ENCODE measurements at places on chromosomes 6 and 20.
A peak's percentile ranks its signal among the peaks of the same experiment; 100 is the strongest.

- peak; percentile 21 for DNase-seq
These were observed 437.1 kb downstream of the GRIK2 start for GRCh38 chr6:101830501-101831031.

DNA sequence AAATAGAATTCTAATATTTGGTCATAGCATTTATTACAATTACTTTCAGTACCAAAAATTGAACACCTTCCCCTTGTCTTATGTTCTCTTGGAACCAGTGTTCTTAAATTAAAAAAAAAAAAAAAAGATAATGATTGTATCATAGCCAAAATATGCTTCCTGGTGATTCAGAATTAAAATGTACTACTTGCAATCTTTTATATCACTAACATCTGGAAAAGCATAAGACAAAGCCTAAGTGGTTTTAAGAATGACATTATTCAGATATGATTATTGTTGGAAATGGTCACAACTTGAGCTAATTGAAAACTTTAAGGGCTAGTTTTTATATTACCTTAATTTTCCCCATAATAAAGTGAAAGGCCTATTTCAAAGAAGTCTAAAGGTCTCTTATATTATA, 493.3 kb upstream of the MARCKS start:
- no peak for DNase-seq

- peak; percentile 75 for DNase-seq
These were observed 103.7 kb downstream of the TOX2 start for GRCh38 chr20:44018259-44018941.

- no peak for DNase-seq
These were observed 10.4 kb downstream of the LAMA5 start for GRCh38 chr20:62356589-62357186.

GRCh38 chr20:53579581-53580375, 13.9 kb downstream of the ZNF217 start:
- peak; percentile 86 for DNase-seq

DNA sequence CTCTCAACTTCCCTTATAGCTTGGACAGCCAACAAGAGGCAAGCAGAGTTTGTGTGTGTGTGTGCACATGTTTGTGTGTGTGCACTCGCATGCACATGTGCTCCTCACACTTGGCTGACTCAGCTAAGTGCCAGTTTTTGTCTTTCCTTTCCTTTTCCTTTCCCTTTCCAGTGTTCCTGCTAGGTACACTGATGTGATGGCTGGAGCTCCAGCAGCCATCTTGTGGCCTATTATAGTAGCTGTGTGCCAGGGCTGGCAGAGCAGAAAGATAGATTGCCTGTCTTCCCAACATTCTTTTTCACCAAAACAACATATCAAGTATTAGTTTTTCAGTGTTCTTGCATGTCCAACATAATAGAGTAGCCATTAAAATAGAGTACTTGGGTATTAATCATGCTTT, 79.5 kb downstream of the AK9 start:
- no peak for DNase-seq

- DNase-seq = no peak
These were observed 5.4 kb upstream of the GJA10 start for GRCh38 chr6:89888871-89889270.

- no peak for DNase-seq
These were observed 186.9 kb downstream of the ERMARD start for GRCh38 chr6:169938262-169938701.

DNA sequence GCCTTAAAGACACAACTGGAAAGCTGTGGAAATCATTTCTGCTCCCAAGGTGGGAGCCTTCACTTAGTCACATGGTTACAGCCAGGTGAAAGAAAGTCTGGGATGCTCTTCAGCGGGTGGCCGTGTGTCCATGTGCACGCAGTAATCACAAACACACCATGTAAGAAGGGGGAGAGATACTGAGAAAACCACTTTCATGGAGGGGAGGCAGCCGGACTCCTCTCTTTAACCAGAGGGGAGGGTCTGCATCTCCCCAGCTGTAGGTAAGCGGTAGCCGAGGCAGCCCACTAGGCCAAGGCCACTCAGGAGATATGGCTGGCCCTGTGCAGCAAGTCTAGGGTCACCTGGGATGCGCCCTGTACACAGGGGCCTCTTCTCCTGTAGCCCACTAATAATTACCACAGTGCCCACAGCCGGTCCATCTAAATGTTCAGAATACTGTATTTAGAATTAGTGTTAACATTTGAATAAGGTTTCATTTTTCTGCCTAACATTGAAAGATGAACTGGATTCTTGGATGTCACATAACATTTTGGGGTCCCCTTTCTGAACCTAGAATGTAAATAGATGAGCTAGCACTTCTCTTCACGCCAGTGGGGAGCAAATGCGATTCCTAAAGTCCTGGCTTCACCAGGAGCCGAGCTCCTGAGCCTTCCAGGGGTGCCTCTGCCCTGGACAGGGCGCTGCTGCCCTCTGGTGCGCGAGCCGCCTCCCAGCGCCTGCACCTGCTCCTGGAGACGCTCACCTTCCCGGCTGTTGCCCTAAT, 15.9 kb downstream of the GPR31 start:
- DNase-seq = peak; percentile 35

DNA sequence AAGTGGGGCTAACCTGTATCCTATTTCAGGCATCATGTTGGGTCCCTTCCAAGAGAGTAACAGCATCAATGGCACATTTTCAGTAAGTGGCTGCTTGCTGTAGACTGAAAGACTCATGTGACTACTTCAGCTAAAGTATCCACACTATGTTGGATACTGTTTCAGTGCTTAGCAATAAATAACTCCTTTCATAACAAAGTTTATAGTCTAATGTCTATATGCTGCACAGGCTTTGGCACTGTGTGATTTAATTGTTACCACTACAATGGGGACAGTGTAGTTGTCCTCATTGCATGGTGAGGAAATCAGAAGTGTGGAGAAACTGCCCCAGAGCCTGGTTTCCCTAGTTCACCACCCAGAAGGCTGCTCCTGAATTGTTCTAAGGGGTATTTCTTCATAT, 318.0 kb upstream of the PTCHD4 start:
- DNase-seq = peak; percentile 6

DNA sequence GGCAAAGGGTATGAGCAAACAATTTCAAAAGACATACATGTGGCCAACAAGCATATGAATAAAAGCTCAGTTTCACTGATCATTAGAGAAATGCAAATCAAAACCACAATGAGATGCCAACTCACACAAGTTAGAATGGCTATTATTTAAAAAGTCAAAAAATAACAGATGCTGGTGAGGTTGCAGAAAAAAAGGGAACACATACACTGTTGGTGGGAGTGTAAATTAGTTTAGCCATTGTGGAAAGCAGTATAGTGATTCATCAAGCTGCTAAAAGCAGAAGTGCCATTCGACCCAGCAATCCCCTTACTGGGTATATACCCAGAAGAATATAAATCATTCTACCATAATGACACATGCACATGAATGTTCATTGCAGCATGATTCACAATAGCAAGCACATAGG, 6.7 kb upstream of the KHDC1L start:
- no peak for DNase-seq

DNA sequence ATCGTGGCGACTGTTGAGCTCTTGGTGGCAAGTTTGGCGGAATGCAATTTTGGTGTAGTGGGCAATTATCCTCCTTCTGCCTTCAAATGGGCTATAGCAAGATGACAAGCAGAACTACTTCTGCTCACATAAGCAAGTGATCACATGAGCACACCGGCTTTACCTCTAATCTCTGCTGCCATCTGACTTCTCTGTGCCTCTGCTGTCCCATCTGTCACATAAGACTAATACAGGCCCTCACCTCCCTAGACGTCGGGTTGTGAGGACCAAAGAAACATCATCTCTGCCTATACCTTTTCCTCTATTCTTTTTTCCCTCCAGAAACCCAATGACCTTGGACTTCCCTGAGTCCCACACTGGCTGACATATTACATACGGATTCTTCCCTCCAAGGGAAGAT, 13.3 kb upstream of the WTAP start:
- no peak for DNase-seq

DNA sequence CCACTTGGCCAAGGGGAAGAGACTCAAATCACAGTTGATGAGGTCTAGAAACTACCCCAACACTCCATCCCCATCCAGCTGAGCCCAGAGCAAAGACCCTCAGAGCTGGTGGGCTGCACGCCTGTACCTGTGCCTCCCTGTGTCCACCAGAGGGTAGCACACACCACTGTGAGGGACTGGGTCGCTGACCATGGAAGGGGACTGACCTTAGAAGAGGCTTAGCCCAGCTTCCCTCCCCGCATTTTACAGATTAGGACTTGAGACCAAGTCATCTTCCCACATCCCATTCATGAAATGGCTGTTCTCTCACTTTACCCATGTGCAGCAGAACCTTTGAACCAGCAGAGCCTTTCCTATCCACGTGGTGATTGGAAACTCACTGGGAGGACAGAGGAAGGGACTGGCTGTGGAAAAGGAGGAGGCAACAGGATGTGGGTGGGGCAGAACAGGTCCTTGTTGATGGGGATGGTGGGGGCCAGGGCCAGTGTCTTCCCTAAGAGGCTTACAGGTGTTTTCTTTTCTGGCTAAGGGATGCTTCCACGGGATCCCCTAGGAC, 44.3 kb downstream of the CPXM1 start:
- peak; percentile 78 for DNase-seq

GRCh38 chr6:71468841-71469700, 180.5 kb downstream of the OGFRL1 start:
- DNase-seq = peak; percentile 88

DNA sequence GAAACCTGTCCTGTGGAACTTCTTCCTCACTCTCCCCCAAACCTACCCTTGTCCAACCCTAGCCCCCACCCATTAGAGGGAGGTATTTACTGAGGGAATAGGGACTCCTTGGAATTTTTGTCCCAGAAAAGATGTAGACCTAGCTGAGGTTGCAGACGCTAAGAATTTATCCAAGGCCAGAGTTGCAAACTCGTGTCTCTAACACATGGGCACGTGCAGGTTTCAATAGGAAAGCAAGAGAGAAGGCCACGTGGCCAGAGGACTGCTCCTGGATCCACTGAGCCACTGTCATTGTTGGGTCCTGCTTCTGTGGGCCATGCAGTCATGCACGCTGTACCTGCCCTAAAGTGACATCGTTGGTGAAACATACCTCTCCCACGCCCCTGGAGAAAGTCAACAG, 243.4 kb upstream of the KCNG1 start:
- no peak for DNase-seq

- no peak for DNase-seq
These were observed 141.9 kb downstream of the GMPR start for GRCh38 chr6:16380220-16380809.

GRCh38 chr20:41379551-41379950, 12.9 kb upstream of the EMILIN3 start:
- DNase-seq = no peak

GRCh38 chr6:7697820-7698623, 27.9 kb upstream of the BMP6 start:
- peak; percentile 99 for DNase-seq

DNA sequence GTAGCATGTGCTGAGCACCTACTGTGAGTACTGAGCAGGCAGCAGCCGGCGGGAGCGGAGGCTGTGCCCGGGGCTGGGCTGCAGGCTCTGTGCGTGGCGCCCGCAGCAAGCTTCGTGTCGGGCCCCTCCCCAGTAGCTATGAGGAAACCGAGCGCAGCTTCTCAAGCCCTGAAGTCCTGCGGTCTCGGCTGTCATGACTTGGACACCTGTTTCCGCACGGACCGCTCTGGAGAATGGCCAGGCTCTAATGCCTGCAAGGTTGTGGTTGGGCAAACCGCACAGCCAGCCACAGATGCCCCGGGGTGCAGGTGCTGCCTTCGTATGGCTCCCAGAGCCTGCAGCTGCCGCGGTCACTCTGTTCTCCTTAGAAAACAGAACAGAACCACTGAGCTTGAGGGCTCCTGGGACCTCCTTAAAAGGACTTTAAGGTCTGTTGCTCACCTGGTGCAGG, 33.7 kb downstream of the PYGB start:
- DNase-seq = no peak

GRCh38 chr6:11324453-11325015, 92.1 kb upstream of the NEDD9 start:
- peak; percentile 18 for DNase-seq

- no peak for DNase-seq
These were observed 70.8 kb downstream of the PPP1R3G start for GRCh38 chr6:5155906-5156305.

DNA sequence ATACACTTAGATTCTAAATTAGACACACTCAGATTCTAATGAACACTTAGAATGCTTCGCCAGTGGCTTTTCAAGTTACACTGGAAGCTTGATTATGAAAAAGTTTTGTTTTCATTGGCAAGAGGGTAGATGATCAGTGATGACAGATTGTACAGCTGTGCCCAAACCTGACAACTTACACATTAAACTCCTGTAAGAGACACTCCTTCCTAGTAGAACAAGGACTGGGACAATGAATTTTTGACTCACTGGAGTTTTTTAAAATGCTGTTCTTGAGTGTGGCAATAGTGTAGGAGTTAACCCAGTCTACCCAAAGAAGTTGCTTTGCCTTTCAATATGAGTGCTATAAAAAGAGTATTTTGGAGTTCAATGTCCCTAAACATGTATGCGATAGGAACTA, 140.8 kb downstream of the SLC16A10 start:
- peak; percentile 70 for DNase-seq

DNA sequence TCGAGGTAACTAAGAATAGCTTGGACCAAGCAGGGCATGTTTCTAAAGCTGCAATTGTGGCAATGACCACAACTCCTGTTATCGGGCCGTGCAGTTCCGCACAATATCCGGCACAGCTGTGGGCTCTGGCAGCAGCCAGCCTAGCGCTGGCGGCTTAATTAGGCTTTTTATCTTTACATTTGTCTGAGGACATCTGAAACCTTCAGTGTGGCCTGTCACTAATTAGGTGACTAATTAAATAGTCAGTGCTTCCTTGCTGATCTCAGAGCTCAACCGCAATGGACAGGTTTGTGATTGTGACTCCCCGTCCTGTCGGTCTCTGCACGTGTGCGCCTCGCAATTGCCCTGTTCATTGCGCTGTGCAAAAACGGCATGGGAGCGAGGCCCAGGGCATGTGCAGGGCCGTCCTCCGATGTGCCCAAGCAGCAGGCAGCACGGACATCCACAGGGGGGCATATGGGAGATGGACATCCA, 134.8 kb upstream of the INSM1 start:
- no peak for DNase-seq

DNA sequence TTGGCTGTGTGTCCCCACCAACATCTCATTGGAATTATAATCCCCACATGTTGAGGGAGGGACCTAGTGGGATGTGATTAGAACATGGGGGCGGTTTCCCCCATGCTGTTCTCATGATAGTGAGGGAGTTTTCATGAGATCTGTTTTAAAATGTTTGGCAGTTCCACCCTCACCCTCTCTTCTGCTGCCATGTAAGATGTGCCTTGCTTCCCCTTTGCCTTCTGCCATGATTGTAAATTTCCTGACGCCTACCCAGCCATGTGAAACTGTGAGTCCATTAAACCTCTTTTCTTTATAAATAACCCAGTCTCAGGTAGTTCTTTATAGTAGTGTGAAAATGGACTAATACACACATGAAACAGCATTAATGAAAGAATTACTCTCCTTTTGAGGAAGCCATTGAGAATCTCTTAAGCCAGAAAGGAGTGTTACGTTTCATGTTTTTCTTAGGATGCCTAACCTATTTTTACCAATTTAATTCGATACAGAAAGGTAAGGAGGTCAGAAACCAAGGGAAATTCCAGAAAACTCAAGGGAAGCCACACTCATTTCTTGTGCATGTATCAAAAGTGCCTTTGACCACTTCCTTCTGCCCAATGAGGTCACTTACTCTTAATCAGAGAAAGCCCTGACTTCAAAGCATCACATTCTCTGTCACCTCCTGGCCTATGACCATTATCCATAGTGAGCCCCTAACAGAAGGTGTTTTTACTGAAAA, 24.7 kb upstream of the HINT3 start:
- DNase-seq = no peak

Data from cardiac fibroblast (primary cell).